ENCODE measurements at places on chromosomes 12 and 14.
A peak's percentile ranks its signal among the peaks of the same experiment; 100 is the strongest.

DNA sequence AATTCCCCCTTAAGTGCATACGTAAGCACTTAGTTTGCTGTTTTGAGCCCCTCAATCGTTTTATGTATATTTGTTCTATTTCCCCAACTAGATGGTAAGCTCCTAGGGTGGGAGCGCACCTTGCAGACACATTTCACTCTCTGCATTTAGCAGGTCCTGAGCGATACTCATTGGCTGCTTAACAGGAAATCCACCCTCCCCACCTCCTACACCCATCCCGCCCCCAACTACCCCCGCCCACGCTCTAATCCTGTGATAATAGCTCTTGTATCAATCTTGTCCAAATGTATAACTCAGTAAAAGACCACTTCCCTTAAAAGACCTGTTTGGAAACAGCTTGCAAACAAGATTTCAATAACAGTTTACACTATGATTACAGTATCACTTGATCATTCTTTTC is 8.1 kb downstream of the LPAR5 start:
- DNase-seq, result no peak

- no peak for DNase-seq
These were observed 158.5 kb upstream of the HMGA2 start for GRCh38 chr12:65665817-65666216.

DNA sequence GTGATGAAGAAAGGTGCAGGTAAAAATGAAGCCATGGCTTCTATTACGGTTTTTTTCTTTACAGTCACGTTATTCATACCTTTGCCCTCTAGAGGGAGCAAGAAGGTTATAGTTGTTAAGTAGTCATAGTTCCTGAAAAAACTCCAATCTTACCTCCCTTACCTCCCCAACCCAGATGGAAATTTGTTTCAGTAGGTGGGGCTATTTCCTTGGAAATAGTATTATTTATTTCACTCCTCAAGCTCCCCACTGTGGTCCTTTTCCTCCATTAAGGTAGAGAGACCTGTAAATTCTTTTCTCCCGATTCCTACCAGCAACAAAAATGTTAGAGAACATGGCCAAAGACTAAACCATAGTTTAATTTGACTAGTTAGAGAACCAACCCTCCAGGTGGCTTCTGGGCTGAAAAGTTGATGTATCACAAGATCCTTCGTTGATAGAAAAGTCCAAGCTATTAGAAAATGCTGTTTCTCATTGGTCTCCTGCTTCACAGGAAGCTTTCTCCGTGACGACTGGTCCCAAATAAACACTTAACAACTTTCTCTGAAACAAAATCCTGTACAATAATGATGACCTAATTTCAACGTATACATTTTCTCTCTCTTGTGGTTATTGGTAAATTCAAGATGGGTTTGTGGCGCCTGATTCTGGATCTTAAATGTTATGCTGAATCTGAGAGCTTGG is 43.5 kb downstream of the TMX1 start:
- DNase-seq, result peak; percentile 93

DNA sequence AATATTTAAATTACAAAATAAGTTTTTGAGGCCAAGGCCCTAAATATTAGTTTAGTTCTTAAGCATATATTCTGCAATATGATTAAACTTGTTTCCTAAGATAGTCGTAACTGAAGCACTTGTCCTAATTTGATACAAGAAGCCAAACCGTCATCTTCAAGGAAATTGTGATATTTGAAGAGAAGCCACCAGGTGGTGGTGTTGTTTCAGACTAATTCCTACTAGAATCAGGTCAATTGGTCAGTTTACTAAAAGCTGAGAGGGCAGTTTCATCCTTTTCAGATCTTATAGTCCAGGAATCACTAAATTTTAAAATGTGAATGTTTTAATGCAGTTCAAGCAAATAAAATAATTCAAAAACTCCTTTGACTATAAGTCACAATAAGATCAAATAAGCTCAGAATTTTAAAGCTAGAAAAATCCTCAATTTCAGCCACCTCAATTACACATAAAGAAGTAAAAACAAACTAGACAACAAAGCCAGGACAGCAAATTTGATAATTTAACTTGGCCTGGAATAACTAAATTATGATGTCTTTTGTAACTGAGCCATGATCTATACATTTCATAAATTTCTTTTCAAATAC is 7.1 kb upstream of the ARL1 start:
- DNase-seq, result peak; percentile 76

- DNase-seq, result no peak
These were observed 150.8 kb downstream of the HELB start for GRCh38 chr12:66453120-66453519.

- DNase-seq, result no peak
These were observed 10.0 kb upstream of the KRT82 start for GRCh38 chr12:52415870-52416750.

DNA sequence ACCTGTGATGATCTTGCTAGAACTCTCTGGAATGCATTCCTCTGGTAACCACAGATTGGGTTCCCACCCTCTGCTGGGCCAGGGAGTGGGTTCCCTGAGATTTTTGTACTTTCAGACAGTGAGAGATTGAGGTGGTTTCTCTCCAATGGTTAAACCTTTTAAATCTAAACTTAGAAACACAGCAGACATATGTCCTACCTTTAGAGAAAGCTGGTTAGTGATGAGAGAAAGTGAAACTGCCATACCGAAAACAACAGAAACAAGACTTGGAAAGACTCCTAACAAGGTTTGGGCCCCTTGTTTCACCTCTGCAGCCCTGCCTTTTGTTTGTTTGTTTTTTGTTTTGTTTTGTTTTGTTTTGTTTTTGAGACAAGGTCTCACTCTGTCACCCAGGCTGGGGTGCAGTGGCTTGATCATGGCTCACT is 9.7 kb upstream of the SGPP1 start:
- DNase-seq, result no peak

DNA sequence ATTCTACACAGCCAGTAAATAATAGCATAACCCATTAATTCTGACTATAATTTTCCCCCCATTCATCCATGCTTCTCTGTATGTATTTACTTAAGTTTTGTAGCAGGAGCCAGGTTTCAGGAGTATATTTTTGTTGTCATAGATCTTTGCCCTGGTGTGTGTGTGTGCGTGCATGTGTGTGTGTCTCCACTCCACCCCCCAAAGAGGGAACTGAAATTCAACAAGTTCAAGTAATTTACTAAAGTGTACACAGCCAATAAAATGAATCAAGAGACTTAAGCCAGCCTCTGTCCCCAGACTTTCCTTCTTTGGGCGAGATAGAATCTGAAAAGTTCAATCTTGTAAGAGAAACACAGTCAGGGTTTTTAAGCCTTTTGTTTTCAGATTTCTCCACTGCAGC is 792.0 kb downstream of the MED13L start:
- DNase-seq, result no peak

GRCh38 chr14:29712601-29713000 is 215.0 kb downstream of the PRKD1 start:
- no peak for DNase-seq

- no peak for DNase-seq
These were observed 185.1 kb downstream of the ADGRD1 start for GRCh38 chr12:131138638-131139362.

DNA sequence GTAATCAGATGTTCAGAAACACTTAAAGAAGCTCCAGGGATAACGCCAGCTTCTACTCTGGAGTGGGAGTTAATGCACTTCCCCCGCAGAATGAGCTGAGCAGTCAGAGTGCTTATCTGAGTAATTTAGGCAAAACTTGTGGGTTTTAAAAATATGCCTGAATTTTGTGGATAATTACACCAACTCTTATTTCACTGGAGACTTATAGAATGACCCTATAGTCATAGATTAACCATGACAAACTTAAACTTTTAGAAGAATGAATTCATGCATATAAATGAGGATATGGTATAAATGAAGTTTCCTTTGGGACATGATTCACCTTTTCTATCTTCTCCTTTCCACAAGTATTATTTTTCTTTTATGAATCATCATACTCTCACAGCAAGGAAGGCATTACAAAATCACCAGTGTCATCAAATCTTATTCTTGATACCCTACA is 241.1 kb upstream of the FBXO33 start:
- DNase-seq, result no peak

DNA sequence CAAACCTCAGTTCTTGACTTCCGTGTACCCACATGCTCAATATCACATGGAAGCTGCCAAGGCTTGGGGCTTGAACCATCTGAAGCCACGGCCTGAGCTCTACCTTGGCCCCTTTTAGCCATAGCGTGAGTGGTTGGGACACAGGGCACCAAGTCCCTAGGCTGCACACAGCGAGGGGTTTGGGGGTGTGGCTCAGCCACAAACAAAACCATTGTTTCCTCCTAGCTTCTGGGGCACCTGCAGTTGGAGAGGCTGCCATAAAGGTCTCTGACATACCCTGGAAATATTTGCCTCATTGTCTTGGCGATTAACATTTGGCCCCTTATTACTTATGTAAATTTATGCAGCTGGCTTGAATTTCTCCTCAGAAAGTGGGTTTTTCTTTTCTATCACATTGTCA is 628.6 kb downstream of the NRXN3 start:
- DNase-seq, result no peak

GRCh38 chr14:105072892-105073719 is 7.9 kb upstream of the GPR132 start:
- no peak for DNase-seq

Data from endothelial cell of umbilical vein (primary cell).